ENCODE measurements at places on chromosomes 1 and 21.

- no peak for DNase-seq
These were observed 9.0 kb upstream of the RHBG start for GRCh38 chr1:156359973-156360372.

- DNase-seq, result no peak
These were observed 47.0 kb downstream of the CNST start for GRCh38 chr1:246613096-246613758.

- no peak for DNase-seq
These were observed 123.2 kb downstream of the MAB21L3 start for GRCh38 chr1:116234429-116234828.

- no peak for DNase-seq
These were observed 341.8 kb downstream of the USH2A start for GRCh38 chr1:216081445-216081844.

GRCh38 chr1:31769720-31770390 lies 5.7 kb upstream of the ADGRB2 start:
- no peak for DNase-seq

GRCh38 chr1:2853711-2854110 lies 52.2 kb upstream of the TTC34 start:
- no peak for DNase-seq

DNA sequence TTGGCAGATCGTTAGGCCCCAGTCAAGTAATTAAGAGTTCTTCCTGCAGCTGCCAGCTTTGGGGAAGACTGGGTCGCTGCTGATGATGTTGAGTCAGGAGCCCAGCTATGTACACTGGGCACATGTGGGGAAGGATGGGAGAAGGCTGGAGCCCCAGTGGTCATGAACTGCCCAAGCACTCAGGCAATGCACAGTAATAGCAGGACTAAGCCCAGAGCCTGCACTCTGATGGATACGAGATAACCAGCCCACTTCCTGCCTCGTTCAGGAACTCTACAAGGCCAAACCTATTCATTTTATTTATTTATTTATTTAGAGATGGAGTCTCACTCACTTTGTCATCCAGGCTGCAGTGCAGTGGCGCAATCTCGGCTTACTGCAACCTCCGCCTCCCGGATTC lies 81.1 kb upstream of the BTG3 start:
- DNase-seq, result no peak

GRCh38 chr1:160907976-160908375 lies 23.0 kb upstream of the ITLN1 start:
- peak; percentile 8 for DNase-seq

DNA sequence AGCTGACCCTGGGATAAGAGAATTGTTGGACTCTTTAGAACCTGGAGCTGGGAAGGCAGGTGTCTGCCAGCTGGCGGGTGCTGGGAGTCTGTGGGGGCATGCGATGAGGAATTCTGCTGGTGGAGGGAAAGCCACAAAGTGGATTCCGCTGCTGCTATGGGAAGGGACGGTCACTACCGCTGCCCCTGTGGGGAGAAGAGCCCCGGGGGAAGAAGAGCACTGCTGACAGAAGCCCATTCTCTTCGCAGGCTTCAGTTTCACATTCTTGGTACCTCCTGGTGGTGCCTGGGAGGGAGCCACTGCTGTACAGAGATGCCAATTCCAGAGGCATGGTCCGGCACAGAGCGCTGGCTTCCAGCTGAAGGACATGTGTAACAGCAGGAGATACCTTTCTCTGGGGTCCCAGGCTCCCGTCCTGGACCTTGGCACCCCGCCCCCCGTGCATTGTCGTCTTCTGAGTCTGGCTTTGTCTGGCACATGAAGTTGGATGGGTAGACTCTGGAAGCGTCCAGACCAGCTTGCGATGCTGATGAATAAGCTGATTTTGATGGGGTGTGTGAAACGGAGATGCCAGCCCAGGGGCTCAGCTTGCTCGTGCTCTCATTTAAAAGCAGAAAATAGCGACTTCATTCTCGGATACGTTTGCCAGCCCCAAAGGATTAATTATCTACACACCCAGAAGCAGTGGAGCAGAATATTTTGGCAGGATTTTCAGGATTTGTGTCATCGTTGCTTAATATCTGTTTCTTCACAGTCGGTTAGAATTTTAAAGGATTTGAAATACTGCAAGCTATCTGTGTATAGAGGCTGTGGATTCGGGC lies 13.2 kb downstream of the PDXK start:
- peak; percentile 34 for DNase-seq

GRCh38 chr1:160739098-160739511 lies at the start of gene SLAMF7:
Gene SLAMF7 (plus strand): TSS chr1:160739247. CDS start chr1:160739302, 55 bp downstream.
- no peak for DNase-seq

Data from AG09309 (cell line).